Inflammatory macrophage (primary cell): ENCODE measurements at places on chromosomes 16 and 17.

DNA sequence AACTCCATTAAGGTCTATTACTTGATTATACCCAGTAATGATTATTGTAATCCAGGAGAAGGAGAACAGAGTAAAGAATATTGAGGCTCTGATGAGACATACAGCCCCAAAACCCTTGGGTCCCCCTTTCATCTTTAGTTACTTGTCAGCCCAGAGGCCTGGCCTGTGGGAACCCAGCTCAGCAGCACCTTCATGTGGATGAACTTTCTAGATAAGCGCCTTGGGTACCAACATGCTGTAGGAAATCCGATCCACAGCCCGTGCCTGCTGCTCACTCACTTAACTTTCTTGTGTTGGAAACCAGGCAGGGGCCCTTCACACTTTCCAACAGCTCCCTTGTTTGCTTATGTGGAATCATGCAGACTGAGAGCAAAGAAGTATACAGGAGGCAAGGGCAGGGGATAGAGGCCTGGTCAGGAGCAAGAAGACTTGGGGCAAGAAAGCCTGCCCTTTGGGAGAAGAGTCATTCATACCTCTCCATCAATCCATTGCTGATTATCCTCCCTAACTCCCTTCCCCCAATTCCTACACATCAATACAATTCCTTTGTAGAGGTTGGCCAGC is 64.0 kb upstream of the SOX9 start:
- DNase-seq, result no peak

GRCh38 chr16:51306116-51306515 is 155.0 kb upstream of the SALL1 start:
- DNase-seq, result no peak

DNA sequence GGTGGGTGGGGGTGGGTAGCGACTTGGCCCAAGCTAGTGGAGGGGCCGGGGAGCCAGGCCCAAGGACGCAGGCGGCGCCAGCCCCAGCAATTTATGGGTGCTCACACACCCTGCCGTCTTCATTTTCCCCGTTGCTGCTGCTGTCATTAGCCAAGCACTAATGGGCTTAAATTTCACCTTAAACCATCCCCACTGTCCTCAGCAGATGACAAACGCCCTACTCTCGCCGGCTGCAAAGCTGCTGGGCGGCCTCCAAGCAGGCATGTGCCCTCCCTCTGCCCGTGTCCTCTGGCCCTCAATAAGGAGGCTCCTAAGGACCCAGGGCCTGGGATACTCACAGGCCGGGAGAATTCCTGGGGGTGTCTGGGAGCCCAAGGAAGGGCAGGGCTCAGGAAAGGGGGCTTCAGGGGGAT is 66.1 kb downstream of the SREBF1 start:
- no peak for DNase-seq

DNA sequence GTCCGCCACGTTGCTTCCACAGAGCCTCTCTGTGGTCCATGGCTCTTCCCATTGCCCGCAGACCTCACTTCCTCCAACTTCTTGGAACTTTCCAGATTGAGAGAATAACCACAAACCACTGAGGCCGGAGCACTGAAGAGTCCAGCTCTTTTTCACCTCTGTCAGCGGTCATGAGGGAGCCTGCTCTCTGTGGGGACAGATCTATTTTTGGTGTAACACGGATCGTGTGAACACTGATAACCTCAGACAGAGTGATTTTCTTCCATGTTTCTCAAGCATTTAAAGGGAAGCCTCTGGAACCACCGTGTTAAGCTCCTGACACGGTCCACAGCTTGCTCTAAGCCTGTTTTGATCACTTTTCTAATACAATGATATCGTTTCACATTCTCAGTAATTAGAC is 49.7 kb downstream of the NTN1 start:
- DNase-seq, result no peak

- no peak for DNase-seq
Measured at GRCh38 chr16:71352963-71353460, 5.5 kb upstream of the CALB2 start.

DNA sequence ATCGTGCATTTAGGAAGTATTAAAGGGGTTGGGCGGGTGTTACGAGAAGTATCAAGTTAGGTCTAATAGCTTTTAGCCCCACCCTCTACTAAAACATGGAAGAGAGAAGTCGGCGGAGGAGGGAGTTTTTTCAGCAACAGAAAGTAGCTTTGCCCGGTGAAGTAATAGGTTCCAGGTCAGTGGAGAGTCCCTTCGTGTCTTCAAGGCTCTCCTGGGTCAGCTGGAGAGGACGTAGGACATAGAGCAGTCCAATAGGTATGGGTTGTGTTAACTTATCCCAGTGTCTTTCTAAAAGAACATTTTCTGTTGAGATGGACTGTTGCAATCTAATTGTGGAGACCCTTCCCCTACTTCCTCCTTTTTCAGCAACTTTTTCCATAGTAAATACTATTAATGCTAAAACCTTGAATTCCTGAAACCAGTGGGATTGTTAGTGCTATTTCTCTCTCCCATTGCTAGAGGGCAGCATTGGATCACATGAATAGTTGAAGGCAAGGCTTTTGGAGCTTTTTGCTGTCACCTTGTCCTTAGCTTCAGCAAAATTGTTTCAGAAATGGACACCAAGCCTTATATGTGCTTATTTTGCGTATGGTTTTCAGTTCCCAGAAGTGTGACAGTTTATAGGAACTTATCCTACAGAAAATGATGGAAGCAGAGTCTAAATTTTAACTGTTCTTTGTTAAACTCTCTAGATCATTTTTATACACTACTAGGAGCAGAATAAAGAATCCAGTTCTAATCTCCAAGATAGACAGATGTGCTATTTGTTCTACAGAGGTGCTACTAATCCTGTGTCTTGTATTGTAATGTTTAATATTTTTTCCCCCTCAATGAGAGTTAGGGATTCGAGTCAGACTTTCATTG is 38.4 kb downstream of the UTP18 start:
- DNase-seq, result peak; percentile 12
